Body of pancreas (tissue), 4 donors: ENCODE measurements at places on chromosomes 2 and 18. TPM values are rescaled to one million over a fixed set of nuclear protein-coding genes. Genes with fewer than 3 reads are reported as not detected.

DNA sequence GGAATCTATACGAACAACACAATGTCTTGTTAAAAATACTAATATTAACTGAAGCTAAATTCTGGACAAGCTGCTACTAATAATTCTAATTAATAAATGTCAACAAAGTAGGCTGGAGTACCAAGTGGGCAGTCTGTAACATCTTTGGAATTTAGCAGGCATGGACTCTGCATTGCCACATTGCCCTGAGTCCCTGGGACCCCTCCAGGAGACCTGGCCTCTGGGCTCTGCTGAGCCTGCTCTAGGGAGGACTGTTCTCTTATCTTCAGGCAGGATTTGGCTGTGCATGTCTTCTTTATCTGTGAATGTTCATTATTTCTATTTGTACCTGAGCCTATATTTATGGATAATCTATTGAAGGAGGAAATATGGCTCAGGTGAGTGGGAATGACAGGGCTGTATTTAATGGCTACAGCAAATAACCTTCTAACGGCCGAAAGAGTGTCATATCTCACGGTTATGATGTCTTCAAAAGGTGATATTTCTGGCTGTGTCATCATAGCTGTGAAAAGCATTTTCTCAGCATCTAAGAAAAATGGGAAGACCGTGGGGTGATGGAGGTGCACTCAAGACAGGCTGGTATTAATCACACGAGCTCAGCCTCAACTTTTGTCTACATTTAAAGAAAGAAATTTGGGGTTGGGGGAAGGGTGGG is 28.6 kb upstream of the SETBP1 start:
- H3K4me3 ChIP-seq = no peak overlapping the region
- H3K27ac ChIP-seq = no peak overlapping the region

GRCh38 chr18:77376043-77376732 is 126.5 kb downstream of the GALR1 start:
- H3K36me3 ChIP-seq = no peaks in the 10 kb centered on the region
- H3K4me3 ChIP-seq = no peak overlapping the region
- H3K4me1 ChIP-seq = no peaks in the 10 kb centered on the region
- no peaks in the 10 kb centered on the region for H3K27me3 ChIP-seq

Gene DNAJC5G
- total RNA-seq = not detected

DNA sequence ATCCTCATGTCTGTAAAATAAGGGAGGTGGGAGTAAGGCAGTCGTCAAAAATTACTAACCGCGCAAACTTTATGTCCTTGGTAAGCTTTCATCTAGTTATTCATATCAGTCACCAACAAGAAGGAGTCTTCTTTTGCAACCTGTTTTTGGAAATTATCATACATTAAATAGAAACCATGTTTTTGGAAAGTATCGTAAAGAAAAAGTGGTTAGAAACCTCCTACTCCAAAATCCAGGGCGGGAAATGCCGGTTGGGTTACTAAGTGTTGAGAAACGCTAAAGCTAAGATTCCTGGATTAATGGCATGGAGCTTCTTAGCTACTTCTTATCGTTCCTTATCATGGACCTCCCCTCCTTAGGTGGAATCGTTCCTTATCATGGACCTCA is 778 bp downstream of the BBS5 start:
- DNase-seq = no peak
- peak overlapping the region; percentile 69 for H3K27ac ChIP-seq
- peaks cover 14% of the 10 kb centered on the region for H3K4me1 ChIP-seq
- peak overlapping the region; percentile 60 for H3K4me3 ChIP-seq

Gene SCYGR4
- not detected for total RNA-seq

DNA sequence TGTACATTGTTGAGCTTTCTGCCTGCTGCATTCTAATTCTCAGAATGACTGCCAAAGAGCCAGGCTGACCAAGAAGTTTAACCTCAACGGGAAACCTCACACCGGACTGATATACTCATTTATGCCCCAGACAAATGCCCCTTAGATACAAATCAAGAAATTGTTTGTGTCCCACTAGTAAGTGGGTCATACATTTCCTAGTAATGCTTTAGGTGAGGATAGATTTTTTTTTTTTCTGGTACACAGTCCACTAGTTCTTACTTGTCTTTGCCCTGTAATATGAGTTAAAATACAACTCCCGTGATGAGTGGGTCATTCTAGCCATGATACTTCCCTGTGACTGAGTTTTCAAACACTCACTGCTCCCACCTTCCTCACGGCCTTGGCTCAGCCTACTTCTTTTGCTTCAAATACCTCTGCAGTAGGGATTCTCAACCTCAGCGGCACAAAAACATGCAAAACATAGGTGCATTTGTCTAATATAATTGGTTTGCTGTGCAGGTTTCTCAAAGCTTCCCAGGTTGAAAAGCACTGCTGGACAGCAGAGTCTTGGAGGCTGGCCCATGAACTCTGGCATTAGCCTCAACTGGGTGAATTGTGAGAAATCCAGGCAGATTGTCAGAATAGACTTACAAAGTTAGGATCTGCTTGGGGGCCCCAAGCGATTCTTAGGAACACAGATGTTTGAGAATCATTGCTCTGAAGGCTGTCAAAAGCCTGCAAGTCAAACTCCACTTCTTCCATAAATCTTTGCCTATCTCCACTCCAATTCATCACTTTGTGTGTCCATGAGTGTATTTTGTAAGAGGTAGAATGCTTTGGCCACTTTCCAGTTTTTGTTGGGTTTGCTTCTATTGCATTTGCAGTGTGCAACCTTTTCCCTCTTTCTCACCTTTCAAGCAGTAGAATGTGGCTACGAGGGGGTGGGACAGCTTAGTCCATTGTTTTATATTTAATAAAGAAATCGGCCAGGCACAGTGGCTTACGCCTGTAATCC is 35.5 kb downstream of the TGIF1 start:
- no peaks in the 10 kb centered on the region for H3K27me3 ChIP-seq
- H3K27ac ChIP-seq = no peak overlapping the region
- DNase-seq = no peak
- H3K4me3 ChIP-seq = no peak overlapping the region
- H3K4me1 ChIP-seq = no peaks in the 10 kb centered on the region

DNA sequence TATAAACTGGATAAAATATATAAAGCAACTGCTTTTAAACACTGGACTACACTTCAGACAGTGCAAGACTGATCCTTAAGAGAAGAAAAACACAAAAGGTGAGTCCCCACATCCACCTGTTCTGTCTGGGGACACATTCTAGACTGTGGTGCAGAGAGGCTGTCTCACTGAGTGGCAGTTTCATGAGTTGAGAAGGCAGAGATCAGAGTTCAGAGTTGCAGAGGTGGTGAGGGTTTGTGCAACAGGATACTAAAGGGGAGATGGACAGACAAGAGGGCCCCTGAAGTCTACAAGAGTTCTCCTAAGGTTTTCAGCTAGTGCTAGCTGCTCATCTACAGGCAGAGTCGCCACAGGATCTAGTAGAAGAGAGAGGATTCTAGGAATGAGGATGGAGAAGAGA is 68.0 kb downstream of the METTL8 start:
- no peaks in the 10 kb centered on the region for H3K4me1 ChIP-seq
- DNase-seq = no peak

Gene SRD5A2
- 0.26 TPM for total RNA-seq

DNA sequence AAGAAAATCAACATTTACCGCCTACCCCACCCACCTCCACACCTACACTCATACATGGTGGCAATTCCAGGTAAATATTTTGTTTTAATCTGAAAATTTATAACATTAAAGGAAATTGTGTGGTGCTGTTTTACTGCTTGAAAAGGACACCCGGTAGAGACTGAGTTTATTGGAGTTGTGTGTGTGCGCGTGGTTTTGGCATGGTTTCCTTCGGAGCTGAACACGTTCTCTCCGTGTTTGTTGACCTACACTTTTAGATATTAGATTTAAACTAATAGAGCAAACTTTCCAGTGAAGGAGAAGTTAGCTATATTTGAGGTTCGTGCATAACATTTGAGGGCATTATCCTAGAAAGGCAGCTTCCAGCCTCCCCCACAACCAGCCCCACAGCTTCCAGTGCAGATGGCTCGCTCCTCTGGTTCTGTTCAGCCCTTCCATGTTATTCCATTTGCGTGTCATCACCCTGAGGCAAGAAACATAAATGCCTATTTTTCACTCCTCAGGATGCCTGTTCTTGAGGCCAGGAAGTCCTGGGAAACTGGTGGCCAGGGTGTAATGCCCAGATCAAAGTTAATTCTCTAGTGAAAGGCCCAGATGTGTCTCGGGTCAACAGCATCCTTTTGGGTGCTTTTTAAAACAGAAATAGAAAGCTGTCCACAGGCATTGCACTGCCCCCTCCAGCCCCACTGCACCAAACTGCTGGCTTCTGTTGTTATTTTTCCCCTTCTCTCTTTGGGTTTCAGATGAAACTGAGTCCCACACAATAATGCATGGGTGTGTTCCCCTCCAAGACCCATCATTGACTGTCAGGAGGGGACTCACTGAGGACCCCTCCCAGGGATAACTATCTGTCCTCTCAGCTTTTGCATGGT is 190.2 kb downstream of the SETBP1 start:
- DNase-seq = no peak
- no peaks in the 10 kb centered on the region for H3K27me3 ChIP-seq
- peaks cover 27% of the 10 kb centered on the region for H3K4me1 ChIP-seq
- no peak overlapping the region for H3K4me3 ChIP-seq
- H3K36me3 ChIP-seq = no peaks in the 10 kb centered on the region
- no peak overlapping the region for H3K27ac ChIP-seq

DNA sequence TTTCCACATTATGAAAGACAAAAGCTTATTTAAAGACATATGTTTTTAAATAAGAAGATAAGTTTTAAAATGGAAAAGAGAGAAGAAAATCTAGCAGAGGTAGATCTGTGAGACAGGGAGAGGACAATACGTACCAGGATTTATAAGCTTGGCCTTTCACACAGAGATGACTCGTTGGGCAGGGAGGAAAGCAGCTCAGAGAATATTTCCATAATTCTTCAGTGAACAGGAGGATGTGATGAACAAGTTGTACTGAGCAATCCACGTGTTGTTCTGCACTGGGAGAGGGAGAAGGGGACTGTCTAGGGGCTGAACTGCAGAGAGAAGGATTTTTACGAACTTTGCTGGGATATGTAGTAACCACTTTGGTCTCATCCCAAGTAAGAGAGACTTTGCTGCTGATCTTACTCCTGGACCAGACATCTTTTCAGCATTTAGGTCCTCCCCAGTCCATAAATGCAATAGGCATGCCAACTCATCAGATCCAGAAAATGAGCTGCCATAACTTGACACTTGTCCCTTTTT is 162.5 kb upstream of the SETBP1 start:
- DNase-seq = no peak
- H3K4me3 ChIP-seq = no peak overlapping the region
- H3K27ac ChIP-seq = no peak overlapping the region
- H3K4me1 ChIP-seq = peaks cover 8% of the 10 kb centered on the region
- no peaks in the 10 kb centered on the region for H3K36me3 ChIP-seq

DNA sequence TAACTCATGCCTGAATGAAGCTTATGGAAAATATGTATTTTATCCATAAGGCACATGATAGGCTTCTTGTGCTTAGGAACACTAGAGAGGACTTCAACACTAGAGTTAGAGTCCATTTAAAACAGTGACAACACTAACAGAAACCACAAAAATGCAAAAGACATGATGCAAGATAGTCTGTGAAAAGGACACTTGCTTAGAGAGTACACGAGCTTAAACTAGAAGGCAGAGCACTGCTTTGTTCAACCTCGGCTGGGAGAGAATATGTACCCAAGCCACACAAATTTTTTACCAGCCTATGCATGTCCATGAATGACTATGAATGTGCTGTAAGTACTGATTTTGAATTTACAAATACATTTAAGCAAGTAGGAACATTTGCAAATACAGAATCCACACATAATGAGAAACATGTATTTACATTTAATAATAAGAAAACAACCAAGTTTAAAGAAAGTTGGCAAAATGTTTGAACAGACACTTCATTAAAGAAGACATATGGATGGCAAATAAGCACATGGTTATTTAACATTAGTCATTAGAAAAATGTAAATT is 130.6 kb downstream of the SPOPL start:
- H3K27ac ChIP-seq = no peak overlapping the region
- DNase-seq = no peak
- no peaks in the 10 kb centered on the region for H3K4me1 ChIP-seq
- H3K27me3 ChIP-seq = no peaks in the 10 kb centered on the region

GRCh38 chr2:174012347-174013314 is 47.5 kb upstream of the SP3 start:
- no peaks in the 10 kb centered on the region for H3K27me3 ChIP-seq
- H3K36me3 ChIP-seq = no peaks in the 10 kb centered on the region
- H3K4me1 ChIP-seq = peaks cover 5% of the 10 kb centered on the region
- H3K27ac ChIP-seq = peak overlapping the region; percentile 80
- no peak overlapping the region for H3K4me3 ChIP-seq

Gene TXNDC2
- not detected for total RNA-seq

DNA sequence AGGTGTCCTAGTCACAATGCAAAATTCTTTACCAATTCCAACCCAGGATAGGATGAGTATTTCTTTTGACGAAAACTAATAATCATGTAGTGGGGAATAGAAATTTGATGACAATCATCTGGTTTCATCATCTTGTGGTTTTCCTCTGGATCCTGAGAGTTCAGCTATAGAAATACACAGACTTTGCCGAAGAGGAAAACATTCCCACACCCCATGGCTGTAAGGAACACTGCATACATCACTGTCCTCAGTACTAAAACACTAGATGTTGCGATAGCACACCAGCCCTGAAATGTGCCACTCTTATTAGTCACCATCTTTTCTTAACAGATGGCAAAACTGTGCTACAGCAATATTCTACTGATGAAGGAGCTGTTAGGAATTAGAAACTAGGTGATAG is 29.4 kb downstream of the CERKL start:
- no peak for DNase-seq
- no peaks in the 10 kb centered on the region for H3K36me3 ChIP-seq
- H3K4me1 ChIP-seq = no peaks in the 10 kb centered on the region
- H3K4me3 ChIP-seq = no peak overlapping the region
- no peak overlapping the region for H3K27ac ChIP-seq

DNA sequence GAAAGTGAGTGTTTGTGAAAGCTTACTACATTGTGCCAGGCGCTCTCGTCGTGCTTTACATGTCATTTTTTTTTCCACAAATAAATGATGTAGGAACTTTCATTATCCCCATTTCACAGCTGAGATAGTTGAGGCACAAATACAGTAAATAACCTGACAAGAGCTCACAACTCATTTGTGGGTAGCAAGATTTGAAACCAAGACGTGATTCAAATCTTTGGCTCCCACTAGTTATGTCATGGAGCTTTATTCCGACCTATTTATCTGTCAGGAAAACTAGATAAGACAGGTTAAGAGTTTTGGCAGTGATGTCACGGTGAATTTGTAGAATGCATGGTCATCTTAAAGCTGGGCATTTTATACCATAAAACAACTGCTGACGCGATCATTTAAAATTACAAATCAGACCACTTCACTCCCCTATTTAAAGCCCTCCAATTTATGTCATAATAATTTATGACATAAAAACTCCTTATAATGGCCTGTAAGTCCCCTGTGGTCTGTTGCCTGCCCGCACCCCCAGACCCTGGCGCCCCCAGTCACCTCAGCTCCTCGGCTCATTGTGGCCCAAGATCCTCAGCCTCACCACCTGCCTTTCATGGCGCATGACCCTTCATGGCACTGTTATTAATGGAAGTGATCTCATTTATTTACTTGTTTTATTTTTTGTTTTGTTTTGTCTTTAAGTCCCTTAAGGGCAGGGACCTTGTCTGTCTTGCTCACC is 678 bp upstream of the ZNF24 start:
- peaks cover 2% of the 10 kb centered on the region for H3K36me3 ChIP-seq
- peak overlapping the region; percentile 100 for H3K27ac ChIP-seq
- peak; percentile 44 for DNase-seq
- peaks cover 47% of the 10 kb centered on the region for H3K4me1 ChIP-seq
